ENCODE measurements at places on chromosomes 6 and 20.
A peak's percentile ranks its signal among the peaks of the same experiment; 100 is the strongest.

- DNase-seq = no peak
Measured at GRCh38 chr6:31559958-31560696, 12.0 kb upstream of the LTA start.

DNA sequence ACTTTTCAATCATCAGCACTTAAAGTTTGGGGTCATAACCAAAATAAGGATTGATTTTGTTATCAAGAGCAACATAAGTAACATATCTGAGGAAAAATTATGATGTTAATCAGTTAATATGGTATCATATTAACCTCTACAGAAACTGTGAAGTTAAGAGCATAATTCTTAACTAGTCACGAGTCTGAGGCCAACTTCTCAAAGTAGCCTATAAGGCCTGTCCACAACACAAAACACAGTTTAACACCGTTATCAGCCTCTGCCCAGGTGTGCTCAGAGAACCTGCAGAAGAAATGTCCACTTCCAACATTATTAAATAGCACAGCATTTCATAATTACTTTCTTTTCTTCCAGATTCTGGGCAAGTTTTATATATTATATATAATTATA is 1.1 kb downstream of the STX7 start:
- no peak for DNase-seq

DNA sequence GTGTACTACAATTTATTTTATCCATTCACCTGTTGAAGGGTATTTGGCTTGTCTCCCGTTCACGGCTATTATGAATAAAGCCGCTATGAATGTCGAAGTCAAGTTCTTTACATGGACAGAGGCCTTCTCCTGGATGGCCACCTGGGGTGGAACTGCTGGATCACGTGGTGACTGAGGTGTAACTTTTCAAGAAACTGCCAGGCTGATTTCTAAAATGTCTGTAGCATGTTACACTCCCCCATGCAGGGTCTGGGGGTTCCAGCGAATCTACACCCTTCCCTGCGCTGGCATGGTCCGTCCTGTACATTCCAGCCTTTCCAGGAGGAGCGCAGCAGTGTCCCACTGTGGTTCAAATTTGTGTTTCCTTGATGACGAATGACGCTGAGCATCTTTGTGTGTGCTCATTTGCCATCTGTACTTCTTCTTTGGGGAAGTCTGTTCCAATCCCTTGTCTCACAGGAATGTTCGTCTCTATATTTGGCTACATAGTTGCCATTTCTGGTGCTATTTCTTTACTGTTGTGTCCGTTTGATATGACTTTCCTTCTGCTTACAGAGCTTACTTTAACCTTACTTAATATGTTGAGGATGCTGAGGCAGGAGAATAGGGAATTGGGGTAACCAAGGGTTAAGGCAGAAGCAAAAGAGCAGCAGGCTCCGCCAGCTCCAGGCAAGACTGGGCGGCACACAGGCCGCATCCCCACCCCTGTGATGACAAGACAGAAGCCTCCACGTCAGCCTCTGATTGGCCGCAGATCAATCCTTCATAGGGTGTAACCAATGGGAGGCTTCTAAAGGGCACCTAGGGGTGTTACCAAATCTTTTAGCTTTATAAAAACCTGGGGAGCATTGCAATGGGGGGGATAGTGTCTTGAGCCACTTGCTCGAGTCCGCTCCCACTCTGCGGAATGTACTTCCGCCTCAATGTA is 106.6 kb downstream of the TAF4 start:
- DNase-seq = no peak

GRCh38 chr20:22312744-22313346 is 271.5 kb downstream of the FOXA2 start:
- no peak for DNase-seq

GRCh38 chr6:116159782-116160524 is 34.0 kb upstream of the COL10A1 start:
- no peak for DNase-seq

DNA sequence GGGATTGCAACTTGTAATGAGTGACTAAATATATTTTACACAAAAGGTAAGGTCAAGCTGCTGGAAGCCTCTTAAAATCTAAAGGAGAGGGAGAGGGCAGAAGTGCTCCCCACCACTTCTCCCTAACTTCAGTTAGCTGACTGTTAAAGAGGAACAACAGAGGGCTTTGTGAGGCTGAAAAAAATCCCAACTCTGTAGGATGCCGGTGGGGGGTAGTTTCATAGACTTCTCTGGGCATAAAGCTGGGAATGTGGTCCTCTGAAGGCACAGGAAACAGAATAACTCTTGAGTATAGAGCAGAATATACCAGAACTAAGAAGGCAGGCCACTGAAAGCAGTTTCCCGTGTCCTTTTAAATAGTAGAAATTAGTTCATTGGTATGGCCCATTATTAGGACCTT is 71.6 kb downstream of the KIF6 start:
- DNase-seq = no peak

DNA sequence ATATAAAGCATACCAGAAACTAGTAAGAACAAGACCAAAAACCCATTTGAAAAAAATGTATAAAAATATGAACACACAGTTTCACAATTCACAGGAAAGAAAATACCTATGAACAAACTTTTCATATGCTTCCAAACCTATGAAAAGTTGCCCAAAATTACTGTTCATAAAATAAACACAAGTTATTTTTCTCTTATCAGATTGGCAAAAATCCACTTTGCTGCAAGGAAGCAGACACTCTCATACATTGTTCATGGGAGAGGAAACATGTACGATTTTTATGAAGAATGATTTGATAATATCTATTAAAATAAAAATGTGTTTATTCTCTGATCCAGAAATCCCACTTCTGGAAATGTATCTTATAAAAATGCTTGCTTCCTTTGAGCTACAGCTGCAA is 40.0 kb upstream of the OCSTAMP start:
- DNase-seq = no peak

DNA sequence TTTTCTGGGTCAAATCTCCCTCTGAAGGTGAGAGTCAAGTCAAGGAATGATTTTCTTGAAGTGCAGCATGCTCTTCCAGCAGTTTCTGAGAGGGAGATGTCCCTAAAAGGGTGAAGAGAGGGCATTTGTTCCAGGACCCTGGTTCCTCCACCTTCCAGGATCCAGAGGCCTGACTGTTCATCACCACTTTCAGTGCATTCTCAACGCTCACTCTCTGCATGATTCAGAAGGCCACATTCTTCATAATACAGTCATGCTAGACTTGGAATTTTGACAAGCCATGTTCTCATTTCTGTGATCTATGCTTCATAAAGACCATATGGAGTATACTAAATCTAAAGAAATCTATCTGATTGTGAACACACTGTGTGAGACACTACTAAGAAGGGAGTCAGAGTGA is 85.1 kb downstream of the PDE7B start:
- no peak for DNase-seq

DNA sequence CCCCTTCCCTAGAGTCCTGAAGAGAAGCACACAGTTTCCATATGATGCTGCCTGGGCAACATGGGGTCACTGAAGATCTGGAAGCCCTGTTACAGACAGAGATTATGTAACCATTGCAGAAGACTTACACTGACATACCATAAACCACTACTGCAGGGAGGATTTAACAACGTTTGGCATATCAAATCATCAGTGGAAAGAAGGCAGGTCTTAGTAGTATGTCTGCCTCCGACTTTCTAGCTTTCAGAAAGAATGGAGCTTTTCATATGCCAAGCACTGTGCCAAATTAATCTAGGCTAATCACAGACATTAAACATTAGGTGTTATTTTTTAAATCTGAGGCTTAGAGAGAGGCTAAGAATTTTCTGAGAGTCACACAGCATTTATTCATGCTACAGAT is 144.3 kb downstream of the ADGRB3 start:
- DNase-seq = no peak

GRCh38 chr20:41783423-41784208 is 165.4 kb upstream of the CHD6 start:
- DNase-seq = no peak

DNA sequence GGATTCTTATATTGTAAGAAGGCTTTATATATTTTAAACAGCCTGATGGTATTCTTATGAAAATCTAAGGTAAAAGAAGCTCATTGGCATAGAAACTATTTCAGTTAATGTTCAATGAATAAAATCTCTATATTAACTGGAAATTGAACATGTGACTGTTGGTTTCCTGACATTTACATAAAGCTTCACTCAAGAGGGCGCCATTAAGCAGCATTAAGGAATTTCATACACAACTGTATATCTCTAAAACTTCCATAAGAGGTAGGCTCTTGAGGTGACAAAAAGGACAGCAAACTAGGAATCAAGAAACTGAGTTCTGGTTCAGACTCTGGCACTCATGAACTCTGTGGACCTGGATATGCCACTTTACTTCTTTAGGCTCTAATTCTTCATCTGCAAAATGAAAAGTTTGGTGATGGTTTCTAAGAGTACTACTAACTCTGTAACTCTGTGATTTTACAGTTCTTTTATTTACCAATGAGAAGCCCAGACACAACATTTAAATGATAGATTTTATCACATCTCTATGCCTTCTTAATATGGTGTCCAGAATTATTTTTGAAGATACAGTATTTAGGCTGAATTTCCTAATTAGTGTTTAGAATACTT is 147.5 kb downstream of the FLRT3 start:
- no peak for DNase-seq

GRCh38 chr20:33788351-33789049 is 22.6 kb upstream of the CHMP4B start:
- no peak for DNase-seq

DNA sequence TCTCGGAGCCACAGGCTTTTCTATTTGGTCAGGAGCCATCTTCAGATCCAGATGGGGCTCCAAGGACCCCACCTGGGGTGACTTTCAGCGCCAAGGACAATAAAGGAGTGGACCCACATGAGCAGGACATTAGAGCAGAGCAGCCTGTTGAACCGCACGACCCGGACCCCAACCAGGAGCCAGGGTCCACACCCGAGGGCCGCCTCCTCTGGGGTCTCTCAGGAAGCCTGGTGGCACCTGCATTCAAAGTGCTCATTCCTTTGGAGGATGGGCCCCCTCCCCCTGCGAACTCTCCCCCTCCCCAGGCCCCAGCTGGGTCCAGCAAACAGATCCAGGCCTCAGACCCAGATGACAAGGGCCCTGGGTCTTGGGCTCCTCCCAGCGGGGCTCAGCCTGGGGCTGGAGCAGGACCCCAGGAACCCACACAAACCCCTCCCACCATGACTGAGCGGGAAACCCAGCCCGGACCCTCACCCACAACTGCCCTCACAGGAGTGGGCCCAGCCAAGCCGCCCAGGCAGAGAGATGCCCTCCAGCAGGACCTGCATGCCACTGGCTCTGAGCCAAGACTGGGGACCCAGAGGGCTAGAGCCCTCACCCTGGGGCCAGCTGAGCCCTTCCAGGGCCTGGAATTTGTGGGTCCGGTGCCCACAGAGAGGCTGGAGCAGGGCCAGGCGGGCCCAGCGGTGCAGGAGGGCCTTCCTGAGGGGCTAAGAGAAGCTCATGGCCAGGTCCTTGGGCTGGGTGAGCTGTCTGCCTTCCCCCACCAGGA is 23.9 kb downstream of the RAB44 start:
- no peak for DNase-seq

GRCh38 chr6:105210932-105211531 is 31.2 kb upstream of the POPDC3 start:
- DNase-seq = no peak

DNA sequence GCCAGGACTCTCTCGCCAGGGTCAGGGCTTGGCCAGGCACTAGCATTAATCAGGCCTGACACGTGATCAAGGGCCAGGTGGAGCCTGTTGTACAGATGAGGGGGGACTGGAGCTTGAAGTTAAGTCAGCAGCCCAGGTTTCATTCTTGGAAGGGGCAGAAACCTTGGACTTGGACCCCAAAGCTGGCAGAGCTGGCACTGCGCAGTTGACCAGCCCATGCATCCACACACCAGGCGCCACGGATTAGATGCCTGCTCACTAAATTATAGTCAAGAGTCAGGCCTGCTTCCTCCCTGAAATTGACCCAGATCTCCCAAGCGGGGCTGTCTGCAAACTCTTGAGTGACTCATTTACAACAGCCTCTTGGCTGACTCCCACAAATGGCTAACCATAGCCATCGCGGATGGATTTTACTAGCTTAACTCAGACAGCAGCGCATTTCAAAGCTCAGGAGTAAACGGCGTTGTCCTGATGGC is 4.1 kb upstream of the TAF4 start:
- DNase-seq = no peak

DNA sequence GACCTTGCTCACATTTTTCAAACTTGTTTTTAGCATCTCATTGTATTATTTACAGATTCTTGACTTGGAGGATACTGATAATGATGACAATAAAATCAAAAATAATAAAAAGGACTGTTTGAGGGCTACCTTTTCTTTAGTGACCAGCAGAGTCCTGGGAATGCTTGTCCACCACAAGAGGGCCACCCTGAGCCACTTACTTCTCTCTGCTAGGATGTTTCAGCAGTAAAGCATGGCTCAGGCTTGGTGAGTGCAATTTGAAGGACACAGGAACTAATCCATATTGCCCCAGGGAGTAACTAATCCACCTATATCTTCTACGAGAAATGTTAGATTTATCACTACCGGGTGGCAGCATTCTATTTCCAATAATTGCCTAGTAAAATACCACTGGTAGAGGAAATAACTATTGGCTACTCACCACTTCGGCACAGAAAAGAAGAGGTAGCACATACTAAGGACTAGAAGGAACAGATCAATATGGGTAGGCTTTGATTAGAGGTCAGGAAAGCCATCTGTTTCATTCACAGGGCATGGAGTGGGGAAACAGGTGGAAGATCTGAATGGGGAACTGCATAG is 5.8 kb upstream of the KIAA0408 start:
- peak; percentile 35 for DNase-seq

GRCh38 chr6:166278579-166279392 is 29.4 kb downstream of the PRR18 start:
- no peak for DNase-seq

DNA sequence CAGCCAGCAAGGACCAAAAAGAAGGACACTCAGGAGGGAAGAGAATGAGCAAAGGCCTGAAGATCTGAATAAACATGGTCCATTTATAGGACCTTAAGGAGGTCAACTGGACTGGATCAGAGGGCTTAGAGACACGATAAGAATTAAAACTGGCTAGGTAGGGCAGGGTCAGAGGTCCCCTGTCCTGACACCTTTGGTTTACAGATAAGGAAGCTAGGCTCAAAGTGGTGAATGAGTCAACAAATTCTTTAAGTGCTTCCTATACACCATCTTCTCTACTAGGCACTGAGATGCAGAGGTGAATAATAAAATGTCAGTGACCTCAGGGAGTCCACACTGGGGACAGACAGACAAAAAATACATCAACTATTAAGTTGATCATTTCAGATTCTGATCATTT is 70.3 kb downstream of the HIVEP2 start:
- DNase-seq = no peak

- no peak for DNase-seq
Measured at GRCh38 chr6:17318435-17319165, 37.4 kb downstream of the RBM24 start.

- no peak for DNase-seq
Measured at GRCh38 chr20:59221707-59222252, 58.2 kb downstream of the ZNF831 start.

DNA sequence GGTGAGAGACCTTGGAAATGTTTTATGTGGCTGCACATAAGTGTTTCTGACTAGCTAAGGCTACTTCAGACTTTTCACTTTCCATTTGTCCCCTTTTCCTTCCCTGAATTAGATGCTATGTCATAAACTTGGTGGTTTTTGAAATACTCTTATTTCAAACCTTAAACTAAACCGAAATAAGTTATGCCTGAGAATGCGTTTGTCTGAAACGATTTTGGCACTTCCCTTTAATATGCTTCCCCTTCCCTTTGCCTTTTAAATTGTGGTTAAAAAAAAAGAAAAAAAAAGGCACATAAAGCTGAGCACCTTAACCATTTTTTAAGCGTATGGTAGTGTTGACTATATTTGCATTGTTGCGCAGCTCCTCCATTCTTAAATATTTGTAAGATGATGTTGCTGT is 14.3 kb downstream of the ZNF451 start:
- DNase-seq = no peak
